ENCODE measurements at places on chromosomes 13 and 19.

GRCh38 chr13:20882206-20882605 lies 20.3 kb downstream of the XPO4 start:
- DNase-seq, result no peak

GRCh38 chr19:39209196-39209595 lies 5.1 kb upstream of the SYCN start:
- DNase-seq, result no peak

GRCh38 chr13:95698047-95698749 lies 21.3 kb downstream of the DNAJC3 start:
- DNase-seq, result no peak

DNA sequence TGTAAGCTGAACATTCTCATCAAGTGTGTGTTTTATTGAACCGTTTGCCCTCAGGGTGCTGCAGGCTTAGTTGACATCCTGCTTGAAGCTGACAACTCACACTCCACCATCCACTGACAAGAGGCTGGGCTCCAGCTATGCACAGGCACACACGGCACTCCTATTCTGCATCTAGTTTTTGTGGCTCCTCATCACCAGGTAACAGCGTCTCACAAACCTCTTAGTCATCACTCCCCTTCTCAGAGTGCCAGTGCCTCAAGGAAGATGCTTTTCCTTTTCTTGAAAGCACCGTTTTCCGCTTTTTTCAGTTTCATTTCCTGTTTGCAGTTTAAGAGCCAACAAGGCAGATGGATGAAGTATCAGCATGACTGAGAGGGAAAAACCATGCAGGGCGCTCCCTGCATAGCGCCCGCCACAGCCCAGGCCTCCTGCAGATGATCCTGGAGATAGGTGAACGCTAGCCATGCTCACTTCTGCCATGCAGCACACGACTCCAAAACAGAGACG lies 491.2 kb downstream of the COG6 start:
- DNase-seq, result no peak

DNA sequence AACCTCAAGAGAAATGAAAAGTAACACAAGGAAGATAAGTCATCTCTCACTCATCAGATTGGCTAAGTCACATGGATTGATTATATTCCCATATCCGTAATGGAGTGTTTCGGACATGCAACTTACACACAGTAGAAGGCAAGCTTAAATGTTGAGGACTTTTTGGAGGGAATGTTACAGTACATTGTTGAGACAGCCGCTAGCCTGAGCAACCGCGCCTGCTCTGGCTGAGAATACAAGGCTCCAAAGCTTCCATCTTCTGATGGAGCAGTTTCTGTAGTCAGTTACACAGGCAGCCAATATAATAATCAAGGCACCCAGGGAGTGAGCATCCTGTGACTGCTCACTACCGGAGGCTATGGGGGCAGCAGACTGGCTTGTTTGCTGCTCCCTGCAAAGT lies 1.0 kb upstream of the CRYL1 start:
- no peak for DNase-seq
